Left lung (tissue), 14 donors: ENCODE measurements at places on chromosomes 2 and 18. TPM values are rescaled to one million over a fixed set of nuclear protein-coding genes. Genes with fewer than 3 reads are reported as not detected.

- DNase-seq: no peak
Observed at GRCh38 chr2:235116885-235117492, 165.2 kb downstream of the SH3BP4 start.

CAPN10 gene
- 31.2 TPM for total RNA-seq

DNA sequence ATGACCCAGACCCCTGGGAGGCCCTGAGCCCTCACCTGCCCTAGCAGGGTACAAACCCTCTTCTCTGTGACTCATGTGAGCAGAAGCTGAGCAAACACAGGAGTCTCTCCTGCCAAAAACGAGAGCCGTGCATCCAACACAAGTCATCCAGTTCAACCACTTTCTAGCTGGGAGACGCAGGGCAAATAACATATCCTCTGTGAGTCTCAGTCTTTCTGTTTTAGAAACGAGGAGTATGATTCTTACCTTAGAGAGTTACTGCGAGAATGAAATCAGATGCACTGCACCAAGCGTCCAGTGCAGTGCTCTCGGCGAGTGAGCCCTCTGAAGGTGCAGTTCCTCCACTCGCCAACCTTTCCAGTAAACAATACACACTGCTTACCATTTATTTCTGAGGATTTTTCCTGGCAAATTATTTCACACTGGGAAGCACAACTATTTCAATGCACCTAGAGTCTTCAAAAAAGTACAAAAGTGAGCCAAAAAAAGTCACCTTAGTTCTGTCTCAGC lies 331.8 kb upstream of the MYT1L start:
- DNase-seq: no peak

- DNase-seq: no peak
Observed at GRCh38 chr18:48529796-48530195, 9.0 kb upstream of the CTIF start.
